ENCODE measurements at places on chromosomes 16 and 17.

GRCh38 chr16:73713251-73713650 lies 583.4 kb upstream of the PSMD7 start:
- DNase-seq, result no peak

DNA sequence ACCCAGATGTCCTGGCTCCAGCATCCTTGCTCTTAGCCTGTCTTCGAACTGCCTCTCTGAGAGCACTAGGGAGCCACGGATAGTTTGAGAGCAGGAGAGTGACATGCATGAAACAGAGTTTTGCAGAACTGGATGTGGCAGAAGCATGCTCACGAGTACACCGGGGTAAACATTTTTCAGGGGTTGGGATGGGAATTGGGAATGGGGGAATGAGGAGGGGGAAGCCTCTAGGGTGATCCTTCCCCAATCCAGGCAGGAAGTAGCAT lies 34.2 kb upstream of the CIBAR2 start:
- no peak for DNase-seq

GRCh38 chr17:41486809-41487530 lies 2.7 kb downstream of the KRT36 start:
- no peak for DNase-seq

DNA sequence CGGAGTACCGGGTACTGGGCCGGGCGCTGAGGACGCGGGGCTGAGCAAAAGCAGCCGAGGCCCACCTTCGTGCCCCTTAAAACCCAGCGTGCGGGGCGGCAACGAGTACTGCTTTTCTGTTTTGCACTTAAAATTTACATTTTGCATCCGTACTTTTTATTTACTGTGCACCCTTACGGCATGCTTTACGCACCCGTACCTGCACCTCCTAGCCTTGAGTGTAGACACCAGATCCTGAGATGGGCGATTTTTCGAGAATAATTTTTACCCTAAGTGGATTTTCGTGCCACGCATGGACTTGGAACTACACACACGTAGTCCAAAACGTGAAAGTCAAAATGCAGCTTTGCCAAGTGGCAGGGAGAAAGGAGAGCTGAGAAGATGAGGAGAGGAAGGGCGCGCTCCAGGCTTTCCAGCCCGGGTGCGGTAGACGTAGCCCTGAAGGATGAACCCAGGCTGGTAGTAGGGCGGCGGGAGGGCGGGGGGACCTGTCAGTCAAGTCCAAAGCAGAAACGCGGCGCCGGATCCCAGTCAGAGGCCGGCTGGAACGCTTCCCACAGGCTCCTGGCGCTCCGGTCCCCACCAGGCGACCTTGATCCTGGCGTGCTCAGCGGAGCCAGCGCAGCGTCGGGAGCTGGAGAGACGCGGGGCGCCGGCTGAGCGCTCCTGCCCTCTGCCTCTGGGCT lies 1.2 kb upstream of the CBLN1 start:
- DNase-seq, result no peak

DNA sequence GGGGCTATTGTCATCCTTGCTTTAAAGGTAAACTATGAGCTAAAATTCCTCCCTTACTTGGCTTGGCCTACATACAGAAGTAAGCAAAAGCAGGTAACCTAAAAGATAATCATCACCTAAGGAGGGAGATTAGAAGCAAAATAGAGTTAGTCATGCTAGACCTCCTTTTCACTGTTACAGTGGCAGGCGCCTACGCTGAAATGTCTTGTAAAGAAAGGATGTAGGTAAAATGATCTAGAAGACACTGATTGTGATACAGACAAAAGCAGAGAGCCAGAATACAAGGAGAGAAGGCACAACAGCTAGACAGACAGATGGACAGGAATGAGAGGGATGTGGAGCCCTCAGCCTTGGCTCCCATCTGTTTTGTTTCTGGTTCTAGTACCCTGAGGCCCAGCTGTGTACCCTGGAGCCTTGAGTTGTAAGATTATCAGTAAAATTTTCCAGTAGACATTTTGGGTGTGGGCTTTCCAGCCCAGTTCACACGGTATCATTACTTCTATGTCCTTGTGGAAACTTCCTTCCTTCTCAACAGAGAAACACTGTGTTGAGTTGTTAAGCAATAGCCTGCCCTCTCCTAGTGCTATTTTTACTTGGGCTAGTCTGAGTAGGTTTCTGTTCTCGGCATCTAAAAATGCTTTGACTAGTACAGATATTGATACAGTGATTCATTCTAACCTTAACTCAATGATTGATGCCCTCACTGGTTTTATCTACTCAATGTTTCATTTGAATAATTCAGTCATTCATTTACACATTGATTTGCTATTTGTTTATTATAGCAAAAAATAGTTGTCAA lies 7.7 kb upstream of the C16orf78 start:
- no peak for DNase-seq

- DNase-seq, result no peak
Observed at GRCh38 chr16:1206786-1207185, 18.3 kb downstream of the TPSG1 start.

- DNase-seq, result no peak
Observed at GRCh38 chr16:87233928-87234327, 83.3 kb downstream of the C16orf95 start.

DNA sequence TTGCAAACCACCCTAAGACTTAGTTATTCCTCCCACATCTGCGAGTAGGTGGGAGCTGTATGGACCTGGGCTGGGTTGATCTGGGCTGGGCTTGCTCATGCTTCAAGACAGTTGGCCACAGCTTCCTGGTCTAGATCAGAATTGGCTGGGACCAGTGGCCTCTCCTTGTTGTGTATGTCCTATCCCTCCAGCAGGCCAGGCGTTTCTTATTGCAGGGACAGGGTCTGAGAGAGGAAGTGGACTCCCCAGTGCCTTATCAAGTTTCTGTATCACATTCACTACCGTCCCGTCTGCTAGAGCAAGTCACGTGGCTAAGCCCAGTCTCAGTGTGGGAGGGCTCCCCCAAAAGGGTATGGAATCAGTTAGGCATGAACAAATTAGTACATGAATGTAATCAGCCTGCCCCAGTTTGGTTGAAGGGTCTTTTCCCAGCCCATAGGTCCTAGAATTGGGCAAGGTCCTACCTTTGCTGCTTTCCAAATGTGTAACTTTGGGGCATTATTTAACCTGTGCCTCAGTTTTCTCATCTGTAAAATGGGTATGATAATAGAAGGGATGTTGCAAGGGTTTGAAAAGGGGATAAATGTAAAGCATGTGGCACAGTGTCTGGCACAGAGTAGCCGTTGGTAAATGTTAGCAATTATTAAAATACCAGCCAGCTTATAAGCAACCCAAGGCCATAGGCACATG lies 36.0 kb downstream of the NKD1 start:
- DNase-seq, result no peak

- DNase-seq, result no peak
Observed at GRCh38 chr16:12611916-12612597, 191.6 kb downstream of the CPPED1 start.

- peak; percentile 8 for DNase-seq
Observed at GRCh38 chr16:76265434-76266045, 11.7 kb upstream of the CNTNAP4 start.

DNA sequence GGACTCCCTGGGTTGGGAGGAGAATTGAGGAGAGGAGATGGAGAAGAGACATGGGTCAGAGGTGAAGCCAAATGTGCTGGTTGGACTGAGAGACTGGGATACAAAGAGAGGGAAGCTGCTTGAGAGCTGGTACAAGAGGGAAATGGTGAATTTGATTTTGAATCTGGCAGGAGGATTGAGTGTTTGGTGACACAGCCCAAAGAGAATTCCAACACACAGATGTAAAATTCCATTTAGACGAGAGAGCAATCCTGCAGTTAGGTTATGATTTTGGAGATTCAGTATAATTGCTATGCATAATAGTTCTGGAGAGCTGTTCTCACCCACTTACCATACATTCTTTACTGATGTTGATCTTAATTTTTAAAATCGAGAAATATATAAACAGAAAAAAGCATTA lies 57.7 kb downstream of the HSD17B2 start:
- no peak for DNase-seq

DNA sequence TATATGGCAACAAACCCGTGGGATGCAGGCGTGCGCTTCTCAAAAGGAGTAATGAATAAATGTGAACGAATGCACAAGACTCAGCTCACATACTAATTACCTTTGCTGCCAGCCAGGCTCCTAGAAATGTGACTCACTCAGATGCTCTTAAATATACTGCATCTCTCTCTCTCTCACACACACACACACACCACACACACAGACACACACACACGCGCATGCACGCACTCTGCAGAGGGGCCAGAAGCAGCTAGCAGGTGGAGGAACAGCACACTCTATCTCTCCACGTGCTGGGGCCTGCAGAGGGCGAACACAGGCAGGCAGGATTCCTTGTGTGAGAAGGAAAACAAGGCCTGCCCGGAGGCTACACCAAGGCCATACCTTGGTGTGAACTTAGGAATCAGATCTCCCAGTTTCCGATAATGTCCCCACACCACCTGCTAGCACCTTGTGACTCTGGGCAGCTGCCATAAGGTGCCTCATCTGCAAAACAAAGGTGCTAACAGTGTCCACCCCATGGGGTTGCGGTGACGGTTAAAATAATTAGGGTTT lies 5.3 kb downstream of the GPRC5B start:
- DNase-seq, result peak; percentile 11

- DNase-seq, result no peak
Observed at GRCh38 chr17:43369986-43370385, 28.8 kb upstream of the ARL4D start.

DNA sequence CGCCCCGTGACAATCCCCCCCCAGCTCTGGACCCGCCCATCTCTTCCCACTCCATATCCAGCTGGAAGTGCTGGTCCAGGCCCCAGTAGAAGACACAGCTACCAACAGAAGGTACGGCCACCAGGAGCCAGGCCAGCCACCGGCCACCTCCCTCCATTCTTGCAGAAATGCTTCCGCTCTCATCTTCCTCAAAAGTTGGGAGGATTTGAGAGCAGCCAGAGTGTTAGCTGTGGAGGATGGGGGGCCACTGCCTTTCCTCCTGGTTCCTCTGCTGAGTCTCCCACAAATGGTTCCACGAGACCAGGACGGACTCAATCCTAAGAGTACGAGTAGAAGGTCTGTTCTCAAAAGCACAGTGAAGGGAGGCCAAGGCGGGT lies 78.3 kb downstream of the GAS7 start:
- no peak for DNase-seq

- DNase-seq, result no peak
Observed at GRCh38 chr16:11660565-11660964, 7.7 kb upstream of the SNN start.

GRCh38 chr17:28940142-28940541 lies 11.2 kb downstream of the PHF12 start:
- DNase-seq, result no peak

- DNase-seq, result no peak
Observed at GRCh38 chr17:80091376-80091775, 10.0 kb upstream of the GAA start.

GRCh38 chr16:57956924-57957672 lies 13.8 kb downstream of the CNGB1 start:
- DNase-seq, result no peak

GRCh38 chr17:64975318-64976087 lies 56.2 kb upstream of the LRRC37A3 start:
- DNase-seq, result peak; percentile 68

- no peak for DNase-seq
Observed at GRCh38 chr16:66881014-66881417, 701 bp downstream of the PDP2 start.

- DNase-seq, result no peak
Observed at GRCh38 chr17:55300479-55301290, 35.9 kb downstream of the HLF start.

DNA sequence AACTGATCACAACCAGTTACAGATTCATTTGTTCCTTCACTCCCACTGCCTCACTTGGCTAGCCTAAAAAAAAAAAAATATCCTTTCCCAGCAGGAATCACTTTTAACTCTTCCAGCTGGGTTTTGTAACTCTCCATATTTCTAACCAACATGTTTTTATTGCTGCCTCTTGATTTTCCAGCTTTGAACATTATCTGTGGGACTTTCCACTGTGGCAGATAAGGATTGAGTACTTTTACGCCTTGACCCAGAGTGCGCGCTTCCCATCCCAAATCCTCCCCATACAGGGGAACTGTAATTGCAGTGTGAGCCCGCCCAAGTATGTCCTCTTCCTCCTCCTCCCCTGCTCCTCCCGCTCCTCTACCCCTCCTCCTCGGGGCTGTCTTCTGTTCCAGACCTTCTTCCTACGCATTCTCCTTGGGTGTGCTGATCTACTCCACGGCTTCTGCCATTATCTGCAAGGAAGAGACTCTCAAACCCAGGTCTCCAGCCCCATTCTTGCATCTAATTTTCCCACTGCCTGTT lies 43.4 kb downstream of the CYB5D2 start:
- DNase-seq, result no peak

GRCh38 chr16:10120953-10121352 lies 61.3 kb downstream of the GRIN2A start:
- no peak for DNase-seq

GRCh38 chr16:85522842-85523601 lies 90.1 kb upstream of the GSE1 start:
- no peak for DNase-seq

GRCh38 chr17:66443166-66443565 lies 140.8 kb downstream of the PRKCA start:
- DNase-seq, result no peak

DNA sequence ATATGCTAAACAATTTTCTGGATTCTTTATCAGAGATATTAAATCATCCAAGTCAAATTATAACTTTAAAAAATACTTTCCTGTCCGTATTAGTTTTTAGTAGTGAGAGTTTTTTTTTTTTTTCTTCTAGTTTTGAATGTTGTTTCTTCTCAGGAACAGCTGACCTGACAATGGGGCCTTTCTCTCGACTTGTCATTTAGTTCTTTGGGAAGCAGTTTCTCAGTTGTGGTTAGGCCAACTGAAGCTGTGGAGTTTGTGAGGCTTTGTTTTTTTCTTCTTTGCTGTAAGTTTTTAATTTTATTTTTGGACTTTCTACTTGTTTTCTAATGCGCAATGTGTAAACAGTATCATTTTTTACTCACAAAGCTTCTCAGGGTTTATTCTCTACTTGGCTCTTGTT lies 140.8 kb downstream of the FTO start:
- DNase-seq, result no peak

GRCh38 chr16:89257757-89258465 lies 40.4 kb downstream of the ZNF778 start:
- DNase-seq, result no peak

DNA sequence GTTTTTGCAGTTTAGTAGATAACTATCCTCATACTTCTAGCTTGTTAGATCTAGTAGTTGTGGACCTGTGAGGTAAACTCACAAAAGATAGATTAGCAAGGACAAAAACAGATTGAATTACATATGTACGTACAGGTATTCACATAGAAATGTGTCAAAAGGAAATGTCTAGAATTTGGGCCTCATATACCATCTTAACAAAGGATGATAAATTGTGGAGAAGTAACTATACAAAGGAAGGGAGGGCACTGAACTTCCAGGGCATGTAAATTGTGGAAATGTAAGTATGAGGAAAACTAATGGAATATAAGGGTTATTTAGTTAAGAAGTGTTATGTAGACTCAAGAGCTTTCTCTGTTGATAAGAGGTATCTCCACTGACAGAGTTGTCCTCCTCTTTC lies 477.3 kb downstream of the KCNJ2 start:
- no peak for DNase-seq

GRCh38 chr17:66963909-66964771 lies at the start of gene CACNG4:
CACNG4 (plus strand) TSS chr17:66964707; CDS start chr17:66964912, 205 bp downstream.
- no peak for DNase-seq

DNA sequence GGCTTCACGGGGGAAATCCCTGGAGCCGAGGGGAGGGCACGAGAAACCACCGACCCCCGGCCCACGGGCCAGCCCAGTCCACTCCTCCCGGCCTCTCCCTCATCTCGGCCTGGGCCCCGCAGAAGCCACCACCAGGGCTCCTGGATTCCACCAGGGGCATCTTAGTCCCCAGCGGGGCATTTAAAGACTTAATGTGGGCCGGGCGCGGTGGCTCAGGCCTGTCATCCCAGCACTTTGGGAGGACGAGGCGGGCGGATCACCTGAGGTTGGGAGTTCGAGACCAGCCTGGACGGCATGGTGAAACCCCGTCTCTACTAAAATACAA lies 24.1 kb upstream of the ABR start:
- DNase-seq, result no peak

All from AG04450 (cell line).